ENCODE measurements at places on chromosomes 5 and 9.

DNA sequence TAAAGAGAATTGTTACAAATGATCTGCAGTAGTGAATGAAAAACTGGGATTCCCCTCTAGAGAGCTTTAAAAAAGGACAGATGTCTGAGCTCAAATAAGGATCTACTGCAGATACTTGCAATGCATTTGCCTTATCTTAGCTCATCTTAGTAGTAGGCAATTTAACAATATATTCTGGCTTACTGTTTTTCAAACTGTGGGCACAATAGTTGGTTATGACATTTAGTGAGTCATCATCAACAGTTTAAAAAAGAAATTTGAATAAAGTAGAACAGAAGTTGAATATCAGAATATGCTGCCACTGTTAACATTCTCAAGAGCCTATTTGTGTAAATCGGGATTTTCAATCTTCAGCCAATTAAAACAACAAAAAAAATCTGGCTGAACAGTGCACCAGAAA is 6.7 kb upstream of the CAST start:
- no peak for DNase-seq

DNA sequence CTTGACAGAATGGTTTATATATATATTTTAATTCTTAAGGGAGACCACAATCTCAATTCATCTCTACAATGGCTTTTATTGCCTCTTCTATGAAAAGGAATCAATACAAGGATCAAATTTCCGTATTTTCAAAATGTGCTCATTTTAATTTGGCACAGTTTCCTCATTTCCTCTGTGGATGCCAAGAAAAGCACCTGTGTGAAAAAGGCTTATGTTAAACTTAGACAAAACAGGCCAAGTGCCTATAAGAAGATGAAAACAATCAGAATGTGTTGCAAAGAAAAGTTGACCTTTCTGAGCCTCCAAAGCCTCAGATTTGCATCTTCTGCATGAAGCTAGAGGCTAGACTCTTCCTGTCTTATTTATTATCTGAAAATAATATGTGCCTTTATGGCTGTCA is 173.7 kb upstream of the SLC12A2 start:
- DNase-seq, result no peak

DNA sequence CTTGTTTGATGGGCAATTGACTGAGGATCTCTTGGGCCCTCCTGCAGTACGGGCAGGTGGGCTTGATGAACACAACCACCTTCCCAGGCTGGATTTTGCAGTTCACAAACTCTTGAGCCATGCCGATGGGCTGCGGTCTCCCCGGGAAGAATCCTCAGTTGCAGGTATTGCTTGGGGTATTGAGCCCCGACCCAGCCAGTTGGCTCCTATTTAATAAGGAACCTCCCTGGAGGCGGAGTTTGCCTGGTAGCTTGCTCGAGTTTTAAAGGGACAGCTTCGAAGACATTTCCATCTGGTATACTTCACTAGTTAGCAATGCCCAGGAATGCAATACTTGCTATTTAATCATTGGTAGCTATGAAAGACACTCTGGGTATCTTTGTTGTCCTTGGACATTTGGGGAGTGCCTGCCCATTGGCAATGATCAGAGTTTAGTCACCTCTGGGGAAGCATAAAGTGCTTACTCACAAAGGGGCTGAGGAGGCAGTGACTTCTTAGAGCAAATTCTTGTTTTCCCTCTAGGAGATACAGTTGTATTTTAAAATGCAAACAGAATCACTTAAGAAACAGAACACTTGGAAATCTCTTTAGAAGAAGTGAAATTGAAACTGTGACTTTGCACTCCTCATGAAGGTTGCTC is at the start of gene GLRX:
GLRX (minus strand) TSS at position 185 of the 640 bp plus-strand sequence; CDS start at position 121, 64 bp downstream.
- peak; percentile 79 for DNase-seq

DNA sequence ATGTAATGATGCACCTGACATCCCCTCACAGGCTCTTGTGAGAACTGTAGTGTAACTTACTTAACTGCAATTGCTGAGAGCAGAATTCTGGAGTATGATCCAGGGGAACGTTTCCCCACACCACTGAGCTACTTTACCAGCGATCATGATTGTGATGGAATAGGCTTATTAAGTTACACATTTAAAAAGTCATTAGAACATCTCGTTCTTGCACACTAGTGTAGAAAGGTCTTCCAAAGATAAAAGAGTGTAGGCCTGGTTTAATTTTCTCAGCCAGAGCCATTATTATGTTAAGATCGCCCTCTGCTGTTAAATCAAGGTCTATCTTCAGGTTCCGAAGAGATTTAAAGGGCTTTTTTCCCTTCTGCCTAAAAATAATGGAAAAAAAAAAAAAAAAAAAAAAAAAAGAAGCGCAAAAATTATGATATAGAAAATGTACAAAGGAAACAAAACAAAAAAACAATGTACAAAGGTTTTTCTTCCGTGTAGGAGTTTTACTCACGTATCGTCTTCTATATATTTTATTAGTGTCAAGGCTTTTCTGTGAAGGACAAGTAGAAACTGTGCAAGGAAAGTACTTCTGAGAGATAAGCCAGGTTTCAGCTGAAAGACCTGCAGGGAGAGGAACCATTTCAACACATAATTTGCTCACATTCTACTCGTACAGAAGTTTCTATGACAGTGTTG is 18.6 kb upstream of the MOB3B start:
- DNase-seq, result peak; percentile 34

DNA sequence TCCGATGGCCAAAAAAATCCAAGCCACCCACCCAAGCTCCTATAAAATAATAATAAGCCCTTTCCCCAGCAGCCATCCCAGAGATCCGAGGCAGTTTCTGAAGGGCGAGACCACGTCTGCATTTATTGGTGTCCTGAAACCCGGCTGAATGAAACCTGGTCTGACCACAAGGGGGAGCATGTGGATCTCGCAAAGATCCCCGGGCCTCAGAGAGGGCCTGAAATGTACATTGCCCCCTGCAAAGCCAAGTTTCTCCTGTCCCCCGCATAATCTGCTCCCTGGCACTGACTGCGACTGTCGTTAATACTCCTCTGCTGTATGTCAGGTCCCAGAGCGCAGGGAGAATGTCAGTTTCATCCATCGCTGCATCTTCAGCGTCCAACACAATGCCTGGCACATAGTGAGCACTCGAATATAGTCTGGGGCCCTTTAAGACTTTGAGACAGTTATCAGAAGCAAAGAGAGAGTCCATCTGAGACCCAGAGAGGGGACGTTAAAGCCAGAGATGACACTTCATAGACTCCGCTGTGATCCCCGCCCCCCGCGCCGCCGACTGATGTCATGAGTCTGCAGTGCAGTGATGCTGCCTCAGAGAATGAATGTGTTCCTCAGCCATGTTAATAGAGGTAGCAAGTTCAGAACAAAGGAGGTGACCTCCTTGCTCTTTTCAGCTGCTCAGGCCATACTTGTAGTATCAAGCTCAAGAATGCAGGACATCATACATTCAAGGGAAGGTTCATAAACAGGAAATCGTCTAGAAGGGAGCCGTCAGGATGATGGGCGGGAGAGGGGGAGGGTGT is 74.5 kb upstream of the BARHL1 start:
- DNase-seq, result peak; percentile 76

DNA sequence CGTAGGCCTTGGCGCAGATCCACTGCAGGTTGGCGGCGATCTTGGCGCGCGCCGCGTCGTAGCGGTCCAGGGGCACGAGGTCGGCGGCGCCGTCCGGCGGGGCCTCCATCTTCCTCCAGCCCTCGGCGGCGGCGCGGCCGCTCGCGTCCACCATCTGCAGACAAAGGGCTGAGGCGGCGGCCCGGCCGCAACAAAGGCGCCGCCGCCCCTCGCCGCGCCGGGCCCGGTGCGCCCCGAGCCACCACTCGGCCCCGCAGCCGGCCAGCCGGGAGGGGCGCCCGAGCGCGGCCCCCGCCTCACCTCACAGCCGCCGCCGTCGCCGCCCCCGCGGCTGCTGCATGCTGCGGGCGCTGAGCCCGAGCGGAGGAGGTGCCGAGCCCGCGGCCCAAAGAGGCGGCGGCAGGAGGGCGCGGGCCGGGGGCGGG is 328 bp downstream of the CAMSAP1 start:
- DNase-seq, result peak; percentile 36

DNA sequence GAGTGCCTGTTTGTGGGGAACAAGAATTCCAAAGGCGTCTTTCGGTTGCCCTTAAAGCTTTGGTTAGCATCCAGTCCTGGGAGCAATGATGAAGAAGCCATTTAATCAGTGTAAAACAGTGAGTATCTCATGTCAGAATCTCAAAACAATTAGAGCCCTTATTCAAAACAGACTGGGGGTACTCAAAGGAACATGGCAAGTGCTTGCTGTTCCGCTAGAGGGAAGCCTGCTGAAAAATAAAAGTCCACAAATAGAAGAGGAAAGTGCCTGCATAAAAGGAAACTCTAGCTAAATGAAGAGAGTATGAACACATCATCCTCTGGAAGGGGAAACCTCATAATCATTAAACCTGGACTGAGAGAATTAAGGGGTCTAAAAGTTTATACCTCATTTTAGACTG is 26.4 kb downstream of the FBXL7 start:
- DNase-seq, result no peak

- no peak for DNase-seq
Observed at GRCh38 chr5:69317391-69317790, 15.2 kb downstream of the CCDC125 start.

GRCh38 chr5:17355586-17356346 is 138.3 kb downstream of the BASP1 start:
- no peak for DNase-seq

GRCh38 chr9:70601000-70601951 is 186.8 kb upstream of the KLF9 start:
- DNase-seq, result no peak

- DNase-seq, result no peak
Observed at GRCh38 chr5:172548981-172549687, 91.9 kb upstream of the NEURL1B start.

DNA sequence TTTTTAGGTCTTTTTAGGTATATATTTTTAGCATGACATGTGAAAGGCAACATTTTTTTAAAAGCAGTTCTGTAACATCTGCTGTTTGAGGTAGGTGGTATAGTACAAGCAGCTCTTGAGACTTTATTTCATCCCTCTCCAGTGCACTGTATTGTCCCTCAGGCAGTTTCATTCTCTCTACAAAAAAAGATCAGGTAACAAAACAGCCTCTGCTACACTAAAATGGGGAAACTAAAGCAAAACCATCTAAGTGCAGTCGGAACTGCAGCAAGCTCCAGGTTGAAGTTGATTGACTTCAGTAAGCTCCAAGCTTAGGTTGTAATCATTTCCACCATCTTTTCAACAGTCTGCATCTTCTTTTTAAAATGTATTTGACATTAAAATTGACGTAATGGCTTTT is 195.6 kb downstream of the DEPDC1B start:
- no peak for DNase-seq

DNA sequence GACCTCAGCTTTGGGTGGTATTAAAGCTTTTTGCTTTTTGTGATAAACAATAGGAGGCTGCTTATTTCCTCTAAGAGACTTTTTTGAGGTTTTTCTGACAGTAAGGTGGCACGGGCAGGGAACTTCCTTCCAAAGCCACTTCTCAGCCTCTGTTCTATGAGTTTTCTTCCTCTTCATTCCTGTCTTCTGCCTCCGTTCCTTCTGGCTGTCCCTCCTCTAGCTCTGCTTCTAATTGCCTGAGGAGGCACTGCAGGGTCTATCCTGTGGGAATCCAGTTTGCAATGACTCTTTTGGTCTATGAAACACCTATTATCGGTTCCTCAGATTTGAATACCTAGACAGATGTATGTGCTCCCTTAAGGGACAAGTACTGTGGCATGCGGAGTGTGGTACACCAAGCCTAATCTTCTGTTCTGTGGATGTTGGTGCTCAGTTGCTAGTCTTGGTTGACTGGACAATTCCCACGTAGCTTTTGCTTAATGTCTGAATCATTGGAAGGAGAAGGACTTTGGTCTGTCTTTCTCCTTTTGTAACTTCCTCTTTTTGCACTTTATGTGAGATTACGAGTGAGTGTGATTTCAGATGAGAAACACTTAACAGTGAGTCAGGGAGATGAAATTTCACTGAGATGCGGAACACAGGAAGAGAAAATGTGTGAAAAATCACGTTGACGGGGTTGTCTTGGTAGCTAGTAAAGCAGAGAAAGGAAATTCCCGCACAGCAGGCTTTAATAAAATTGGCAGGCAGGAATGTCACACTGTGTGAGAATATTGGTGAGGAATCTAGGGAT is 305.2 kb downstream of the EFNA5 start:
- DNase-seq, result no peak

GRCh38 chr9:115637661-115638060 is 515.9 kb upstream of the PAPPA start:
- no peak for DNase-seq

DNA sequence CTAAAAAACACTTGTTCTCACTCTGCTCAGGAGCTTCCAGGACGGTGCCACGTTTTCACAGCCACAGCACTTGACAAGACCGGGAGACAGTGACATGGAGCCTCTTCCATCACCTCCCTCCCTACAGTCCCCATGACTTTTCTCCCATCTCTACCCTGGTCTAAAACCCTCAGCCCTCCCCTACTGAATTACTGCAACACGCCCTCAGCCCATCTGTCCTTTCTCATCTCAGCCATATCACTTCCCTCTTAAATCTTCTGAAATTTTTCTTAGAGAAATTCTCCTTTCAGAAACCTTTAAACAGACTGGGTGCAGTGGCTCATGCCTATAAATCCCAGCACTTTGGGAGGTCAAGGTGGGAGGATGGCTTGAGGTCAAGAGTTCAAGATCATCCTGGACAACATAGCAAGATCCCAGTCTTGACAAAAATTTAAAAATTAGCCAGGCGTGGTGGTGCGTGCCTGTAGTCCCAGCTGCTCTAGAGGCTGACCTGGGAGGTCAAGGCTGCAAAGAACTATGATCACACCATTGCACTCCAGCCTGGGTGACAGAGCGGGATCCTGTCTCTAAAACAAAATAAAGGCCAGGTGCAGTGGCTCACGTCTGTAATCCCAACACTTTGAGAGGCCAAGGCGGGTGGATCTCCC is 125.8 kb downstream of the MYO10 start:
- DNase-seq, result no peak

DNA sequence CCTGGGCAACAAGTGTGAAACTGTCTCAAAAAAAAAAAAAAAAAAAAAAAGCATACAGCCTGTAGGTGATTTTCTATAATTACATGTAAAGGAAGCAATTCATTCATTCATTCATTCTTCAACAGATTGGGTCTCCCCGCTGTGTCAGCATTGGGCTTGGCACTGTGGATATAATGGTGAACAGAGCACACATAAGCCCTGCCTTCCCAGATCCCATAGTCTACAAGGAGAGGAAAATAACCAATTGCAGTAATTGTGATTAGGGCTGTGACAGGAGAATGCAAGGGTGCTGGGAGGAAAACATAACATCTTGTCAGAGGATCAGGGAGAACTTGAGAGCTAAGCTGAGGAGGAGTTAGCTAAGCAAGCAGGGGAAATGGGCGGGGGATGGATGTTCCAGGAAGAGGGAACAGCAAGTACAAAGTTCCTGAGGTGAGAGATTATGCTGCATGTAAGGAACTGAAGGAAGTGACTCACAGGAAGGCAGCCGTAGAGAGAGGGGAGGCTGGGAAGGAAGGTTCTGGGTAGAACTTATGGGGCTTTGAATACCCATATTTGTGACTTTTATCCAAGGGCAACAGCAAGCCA is 24.0 kb upstream of the KLF9 start:
- peak; percentile 20 for DNase-seq

DNA sequence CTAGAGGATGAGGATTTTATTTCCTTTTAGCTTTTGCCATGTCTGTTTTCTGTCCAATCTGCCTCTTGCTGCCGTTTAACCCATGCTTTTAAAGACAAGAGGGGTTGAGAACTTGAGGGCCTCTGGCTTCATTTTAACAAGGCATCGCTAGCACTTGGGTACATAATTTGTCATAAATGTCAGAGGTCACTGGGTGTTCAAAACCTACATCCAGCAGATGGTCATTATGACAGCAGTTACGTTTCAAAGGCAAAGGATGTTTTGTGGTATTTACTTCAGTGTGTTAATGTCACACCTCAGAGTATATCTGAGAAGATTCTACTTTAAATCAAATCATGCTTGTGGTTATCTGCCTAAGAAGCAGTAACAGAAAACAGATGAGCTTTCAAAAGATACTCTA is 918.3 kb downstream of the NR2F1-AS1 start:
- DNase-seq, result no peak

GRCh38 chr9:112332674-112332976 is 794 bp downstream of the PTBP3 start:
- no peak for DNase-seq

Measured in activated CD4-positive, alpha-beta T cell treated with anti-CD3 and anti-CD28 coated beads, Interleukin-2, Interleukin-6, amounts not matched to agents 100 ng/mL and 50 ng/mL, durations not matched to agents 16 hours and 8 hours (primary cell).